ENCODE measurements at places on chromosomes 3 and 15. TPM values are rescaled to one million over a fixed set of nuclear protein-coding genes. Genes with fewer than 3 reads are reported as not detected.
A peak's percentile ranks its signal among the peaks of the same experiment; 100 is the strongest.

Gene ARL6
- total RNA-seq = 11.1 TPM

Gene ATP10A
- total RNA-seq = not detected

Gene BOC
- 9.6 TPM for total RNA-seq

Gene TAGLN3
- 1.1 TPM for total RNA-seq

Gene GALNT15
- total RNA-seq = not detected

DNA sequence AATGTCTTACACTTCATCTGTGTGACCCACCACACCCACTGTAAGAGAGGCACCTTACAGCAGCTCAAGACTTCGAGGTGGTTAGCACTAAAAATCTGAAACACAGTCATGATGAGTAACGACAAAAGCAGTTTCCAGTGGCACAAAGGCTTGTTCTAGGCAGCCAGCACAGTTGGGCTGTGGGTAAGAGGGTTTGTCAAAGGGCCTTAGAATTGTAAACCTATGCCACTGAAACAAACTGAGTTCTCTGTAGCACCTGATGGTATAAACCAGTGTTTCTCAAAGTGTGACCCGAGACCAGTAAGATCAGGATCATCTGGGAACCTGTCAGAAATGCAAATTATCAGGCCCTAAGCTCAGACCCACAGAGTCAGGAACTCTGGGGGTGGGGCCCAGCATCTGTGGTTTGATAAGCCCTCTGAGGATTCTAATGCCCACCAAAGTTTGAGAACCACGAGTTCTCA is 36.5 kb downstream of the DAPK2 start:
- DNase-seq = no peak
- H3K4me3 ChIP-seq = no peak overlapping the region
- H3K27ac ChIP-seq = no peak overlapping the region

- H3K4me1 ChIP-seq = peaks cover 11% of the 10 kb centered on the region
- H3K27ac ChIP-seq = peak overlapping the region; percentile 32
- no peak overlapping the region for H3K4me3 ChIP-seq
- no peaks in the 10 kb centered on the region for H3K27me3 ChIP-seq
- H3K36me3 ChIP-seq = peaks cover 3% of the 10 kb centered on the region
Observed at GRCh38 chr15:67125589-67126502, 60.4 kb downstream of the SMAD3 start.

DNA sequence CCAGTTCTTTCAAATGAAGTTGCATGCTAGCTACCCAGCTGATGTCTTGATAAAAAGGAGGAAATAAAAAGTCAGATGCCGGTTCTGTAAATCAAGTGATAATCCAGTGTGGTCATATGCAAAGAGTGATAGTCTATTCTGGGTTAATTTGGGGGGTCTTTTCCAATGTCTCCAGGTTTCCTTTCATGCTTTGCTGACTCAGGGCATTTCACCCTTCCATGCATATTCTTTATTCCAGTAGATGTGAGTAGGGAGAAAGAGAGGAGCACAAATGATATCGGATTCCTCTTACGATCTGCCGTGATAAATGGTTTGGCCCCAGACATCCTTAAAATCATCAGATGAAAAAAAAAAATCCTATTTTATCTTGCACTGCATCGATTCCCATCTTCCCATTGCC is 60.8 kb downstream of the ADAMTS9 start:
- no peak overlapping the region for H3K27ac ChIP-seq
- no peak overlapping the region for H3K4me3 ChIP-seq
- H3K4me1 ChIP-seq = peaks cover 2% of the 10 kb centered on the region
- H3K36me3 ChIP-seq = peaks cover 64% of the 10 kb centered on the region
- DNase-seq = no peak

GRCh38 chr15:51269496-51269895 is 68.9 kb downstream of the CYP19A1 start:
- H3K36me3 ChIP-seq = no peaks in the 10 kb centered on the region
- peaks cover 99% of the 10 kb centered on the region for H3K27me3 ChIP-seq
- no peak for DNase-seq

DNA sequence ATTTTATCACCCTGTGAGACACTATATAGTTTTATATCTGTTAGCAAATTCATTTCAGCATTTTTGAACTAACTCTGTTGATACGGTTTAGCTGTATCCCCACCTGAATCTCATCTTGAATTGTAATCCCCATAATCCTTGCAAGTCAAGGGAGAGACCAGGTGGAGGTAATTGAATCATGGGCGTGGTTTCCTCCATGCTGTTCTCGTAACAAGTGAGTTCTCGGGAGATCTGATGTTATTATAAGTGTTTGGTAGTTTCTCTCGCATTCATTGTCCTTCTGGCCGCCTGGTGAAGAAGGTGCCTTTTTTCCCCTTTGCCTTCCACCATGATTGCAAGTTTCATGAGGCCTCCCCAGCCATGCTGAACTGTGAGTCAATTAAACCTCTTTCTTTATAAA is 53.2 kb upstream of the TMC3 start:
- no peaks in the 10 kb centered on the region for H3K27me3 ChIP-seq
- H3K4me1 ChIP-seq = no peaks in the 10 kb centered on the region
- no peak overlapping the region for H3K27ac ChIP-seq
- no peak for DNase-seq
- peak overlapping the region; percentile 55 for H3K4me3 ChIP-seq

GRCh38 chr15:68389936-68390817 is 41.8 kb downstream of the ITGA11 start:
- no peak overlapping the region for H3K4me3 ChIP-seq
- peaks cover 5% of the 10 kb centered on the region for H3K4me1 ChIP-seq
- no peaks in the 10 kb centered on the region for H3K27me3 ChIP-seq
- peak; percentile 49 for DNase-seq
- no peak overlapping the region for H3K27ac ChIP-seq

- no peaks in the 10 kb centered on the region for H3K4me1 ChIP-seq
- no peaks in the 10 kb centered on the region for H3K27me3 ChIP-seq
- H3K36me3 ChIP-seq = no peaks in the 10 kb centered on the region
Observed at GRCh38 chr3:37236024-37236423, 61.6 kb upstream of the LRRFIP2 start.

DNA sequence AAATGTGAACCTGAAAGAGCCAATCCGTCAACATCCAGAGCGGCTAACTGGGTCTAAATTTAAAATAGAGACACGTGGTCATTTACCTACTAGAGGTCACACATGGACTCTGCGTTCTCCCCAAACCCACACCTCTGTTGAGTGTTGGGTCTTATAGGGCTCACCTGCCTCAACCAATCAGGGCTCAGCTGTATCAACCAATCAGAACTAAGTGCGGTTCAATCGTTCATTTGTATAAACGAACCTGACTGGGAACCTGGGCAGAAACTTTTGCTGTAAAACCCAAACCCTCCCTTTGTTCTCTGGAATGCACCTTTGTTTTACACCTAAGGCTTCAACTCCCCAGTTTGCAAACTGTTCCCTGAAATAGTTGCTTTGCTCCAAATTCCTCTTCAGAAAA is 8.9 kb downstream of the DNAAF4 start:
- no peaks in the 10 kb centered on the region for H3K27me3 ChIP-seq
- H3K36me3 ChIP-seq = no peaks in the 10 kb centered on the region
- H3K27ac ChIP-seq = no peak overlapping the region
- DNase-seq = no peak
- no peaks in the 10 kb centered on the region for H3K4me1 ChIP-seq

DNA sequence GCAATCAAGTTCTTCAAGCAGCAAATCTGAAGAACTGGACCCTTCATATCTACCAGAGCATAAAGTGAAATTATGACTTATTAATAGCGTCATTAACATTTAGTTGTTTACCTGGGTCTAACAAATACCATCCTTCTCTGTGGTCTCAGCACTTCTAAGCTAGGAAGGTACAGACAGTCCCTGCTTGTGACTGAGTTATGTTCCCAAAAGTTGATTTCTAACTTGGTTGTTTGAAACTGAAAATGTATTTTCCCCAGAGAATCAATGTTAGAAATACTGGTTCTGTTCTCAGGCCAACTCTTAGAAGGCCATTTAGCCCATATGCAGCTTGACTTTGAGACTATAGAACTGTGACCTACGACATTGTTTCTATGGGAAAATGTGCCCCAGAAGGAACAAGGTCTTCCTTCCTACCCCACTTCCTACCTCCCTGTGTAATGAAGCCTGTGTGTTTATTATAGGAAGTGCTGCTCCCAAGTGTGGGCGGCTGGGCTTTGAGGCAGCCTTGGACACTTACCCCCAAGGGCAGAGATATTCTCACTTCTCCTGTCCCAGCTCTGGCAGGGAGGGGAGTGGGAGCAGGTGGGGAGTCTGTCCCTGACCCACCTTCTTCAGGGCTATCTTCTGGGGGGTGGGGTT is 12.2 kb upstream of the MAPK6 start:
- H3K27me3 ChIP-seq = no peaks in the 10 kb centered on the region
- no peaks in the 10 kb centered on the region for H3K36me3 ChIP-seq
- DNase-seq = no peak
- peaks cover 3% of the 10 kb centered on the region for H3K4me1 ChIP-seq
- no peak overlapping the region for H3K4me3 ChIP-seq

- no peak overlapping the region for H3K27ac ChIP-seq
- DNase-seq = no peak
- H3K36me3 ChIP-seq = no peaks in the 10 kb centered on the region
- no peaks in the 10 kb centered on the region for H3K27me3 ChIP-seq
Observed at GRCh38 chr3:123406598-123406997, 42.3 kb downstream of the ADCY5 start.

GRCh38 chr15:100771746-100772145 is 107.9 kb upstream of the ALDH1A3 start:
- no peaks in the 10 kb centered on the region for H3K36me3 ChIP-seq
- no peak overlapping the region for H3K27ac ChIP-seq
- no peak overlapping the region for H3K4me3 ChIP-seq
- no peaks in the 10 kb centered on the region for H3K4me1 ChIP-seq
- no peaks in the 10 kb centered on the region for H3K27me3 ChIP-seq
- peak; percentile 39 for DNase-seq

- H3K27me3 ChIP-seq = no peaks in the 10 kb centered on the region
- no peaks in the 10 kb centered on the region for H3K36me3 ChIP-seq
- no peak overlapping the region for H3K4me3 ChIP-seq
Observed at GRCh38 chr15:47422881-47423665, 294.2 kb upstream of the SEMA6D start.

DNA sequence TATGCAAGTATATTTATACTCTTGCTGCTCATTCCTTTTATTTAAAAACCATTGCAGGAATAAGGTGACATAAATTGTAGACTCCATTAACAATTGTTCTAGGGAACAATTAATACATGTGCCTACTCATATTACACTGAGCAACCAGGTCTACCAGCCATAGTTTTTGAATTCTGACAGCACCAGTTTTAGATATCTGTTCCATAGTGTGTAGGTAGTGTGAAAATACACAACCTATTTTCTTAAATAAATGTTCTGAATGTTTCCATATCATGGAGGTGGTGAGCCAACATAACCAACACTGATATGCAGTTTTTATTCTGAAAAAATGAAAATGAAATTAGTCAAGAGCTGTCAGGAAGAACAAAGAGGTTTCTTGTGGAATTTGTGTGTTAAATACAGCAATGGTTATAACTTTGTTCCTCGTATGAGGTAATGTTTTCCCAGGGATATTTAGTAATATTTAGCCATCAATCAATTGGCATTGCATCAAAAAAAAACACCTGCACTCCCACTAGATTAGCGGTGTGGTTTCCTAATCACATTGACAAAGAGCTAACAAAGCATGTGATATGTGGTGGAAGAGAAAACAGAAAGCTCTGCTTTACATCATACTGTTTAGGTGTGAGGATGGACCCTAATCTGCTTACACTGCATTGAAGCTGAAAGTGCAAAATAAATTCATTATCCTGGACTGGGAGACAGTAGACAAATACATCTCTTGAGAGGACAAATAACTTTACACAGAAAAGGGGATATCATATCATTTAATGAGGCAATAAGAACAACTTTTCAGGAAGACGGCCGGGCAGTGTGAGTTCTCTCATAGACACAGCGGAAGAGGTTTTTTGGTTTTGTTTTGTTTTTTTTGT is 369.5 kb upstream of the THBS1 start:
- H3K36me3 ChIP-seq = no peaks in the 10 kb centered on the region
- no peak overlapping the region for H3K4me3 ChIP-seq
- no peaks in the 10 kb centered on the region for H3K27me3 ChIP-seq
- no peak for DNase-seq

GRCh38 chr15:64552281-64552948 is 92.0 kb downstream of the ZNF609 start:
- no peak overlapping the region for H3K27ac ChIP-seq
- H3K27me3 ChIP-seq = no peaks in the 10 kb centered on the region
- no peak for DNase-seq

DNA sequence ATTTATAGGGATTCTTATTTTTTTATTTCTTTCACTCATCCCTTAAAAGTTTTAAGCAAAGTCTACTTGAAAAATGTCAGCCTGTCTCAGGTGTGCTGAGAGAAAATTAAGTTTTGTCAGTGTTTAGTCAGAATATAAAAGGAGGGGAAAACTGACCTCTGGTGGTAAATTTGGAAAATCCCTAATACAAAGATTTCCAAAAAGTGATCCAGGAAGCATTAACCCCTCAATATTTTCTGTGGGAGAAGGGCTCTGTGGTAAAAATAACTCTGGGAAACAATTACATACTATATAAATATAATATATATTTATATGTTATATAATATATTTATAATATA is 41.0 kb upstream of the FRMD4B start:
- no peak for DNase-seq
- no peaks in the 10 kb centered on the region for H3K4me1 ChIP-seq
- H3K27me3 ChIP-seq = peaks cover 32% of the 10 kb centered on the region
- no peak overlapping the region for H3K4me3 ChIP-seq
- H3K27ac ChIP-seq = no peak overlapping the region
- no peaks in the 10 kb centered on the region for H3K36me3 ChIP-seq

DNA sequence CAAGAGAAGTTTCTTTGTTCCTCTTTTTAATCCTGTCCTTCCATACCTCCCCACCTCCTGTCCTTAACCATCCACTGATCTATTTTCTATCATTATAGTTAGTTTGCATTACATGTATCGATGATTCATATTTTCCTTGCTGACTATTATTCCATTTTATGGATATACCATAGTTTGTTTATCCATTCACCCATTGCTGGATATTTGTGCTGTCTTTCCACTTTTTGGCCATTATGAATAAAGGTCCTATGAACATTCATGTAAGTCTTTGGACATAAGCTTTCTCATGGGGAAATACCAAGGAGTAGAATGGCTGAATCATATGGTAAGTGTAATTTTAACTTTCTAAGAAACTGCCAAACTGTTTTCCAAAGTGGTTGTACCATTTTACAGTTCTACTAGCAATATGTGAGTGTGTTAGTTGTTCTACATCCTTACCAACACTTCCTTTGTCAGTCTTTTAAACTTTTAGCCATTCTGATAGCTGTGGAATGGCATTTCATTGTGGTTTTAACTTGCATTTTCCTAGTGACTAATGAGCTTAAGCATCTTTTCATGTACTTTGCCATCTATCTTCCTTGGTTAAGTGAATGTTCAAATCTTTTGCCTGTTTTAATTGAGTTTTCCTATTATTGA is 11.7 kb downstream of the ATP6V1A start:
- H3K4me3 ChIP-seq = no peak overlapping the region
- no peaks in the 10 kb centered on the region for H3K4me1 ChIP-seq
- no peak overlapping the region for H3K27ac ChIP-seq
- no peaks in the 10 kb centered on the region for H3K36me3 ChIP-seq
